Temporal lobe (tissue), 4 donors: ENCODE measurements at places on chromosomes 6 and 20. TPM values are rescaled to one million over a fixed set of nuclear protein-coding genes. Genes with fewer than 3 reads are reported as not detected.

RBM24 gene
- total RNA-seq, result 26.1 TPM

RHAG gene
- 0.49 TPM for total RNA-seq

FAM209B gene
- not detected for total RNA-seq

GPRC6A gene
- total RNA-seq, result not detected

TPBG gene
- total RNA-seq, result 3.7 TPM

GRM1 gene
- 12.8 TPM for total RNA-seq

EYS gene
- 2.0 TPM for total RNA-seq

TRIM15 gene
- total RNA-seq, result not detected

PAK5 gene
- 36.1 TPM for total RNA-seq

PI16 gene
- total RNA-seq, result 0.25 TPM

PAX1 gene
- not detected for total RNA-seq
